ENCODE measurements at places on chromosomes 3 and 15.

DNA sequence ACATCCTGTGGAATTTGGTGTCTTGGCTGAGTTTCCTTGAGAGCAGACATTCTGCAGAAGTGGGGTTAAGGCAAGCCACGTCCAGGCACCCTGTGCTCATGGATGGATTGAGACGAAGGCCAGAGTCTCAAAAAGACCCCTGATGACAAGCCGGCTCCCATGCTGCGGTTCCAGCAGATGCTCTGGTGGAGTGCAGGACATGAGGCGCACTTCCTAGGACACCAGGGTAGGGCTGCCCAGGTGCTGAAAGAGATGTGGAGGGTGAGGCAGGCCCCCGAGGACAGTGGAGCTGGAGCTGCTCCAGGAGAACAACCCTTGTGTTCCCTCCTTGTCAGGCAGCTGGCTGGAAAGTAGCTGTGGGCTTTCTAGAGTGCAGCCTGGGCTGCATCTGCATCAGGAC lies 81.0 kb downstream of the ASB7 start:
- DNase-seq = no peak

DNA sequence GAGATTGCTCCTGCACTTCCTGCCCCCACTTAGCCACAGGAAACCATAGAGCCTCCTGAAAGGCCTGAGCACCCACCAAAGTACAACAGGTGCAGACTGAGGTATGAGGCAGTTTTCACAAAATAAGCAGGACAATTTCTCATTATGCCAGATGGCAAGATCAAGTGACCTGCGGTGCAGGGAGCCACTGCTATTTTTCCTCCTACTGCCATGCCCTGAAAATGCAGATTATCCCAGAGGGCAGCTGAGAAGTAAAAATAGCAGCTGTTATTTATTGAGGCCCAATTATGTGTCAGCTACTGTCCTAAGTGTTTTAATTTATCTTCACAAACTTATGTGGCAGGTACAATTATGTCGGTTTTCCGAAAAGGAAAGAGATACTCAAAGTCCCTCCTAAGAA lies 209.5 kb upstream of the ST8SIA2 start:
- no peak for DNase-seq

DNA sequence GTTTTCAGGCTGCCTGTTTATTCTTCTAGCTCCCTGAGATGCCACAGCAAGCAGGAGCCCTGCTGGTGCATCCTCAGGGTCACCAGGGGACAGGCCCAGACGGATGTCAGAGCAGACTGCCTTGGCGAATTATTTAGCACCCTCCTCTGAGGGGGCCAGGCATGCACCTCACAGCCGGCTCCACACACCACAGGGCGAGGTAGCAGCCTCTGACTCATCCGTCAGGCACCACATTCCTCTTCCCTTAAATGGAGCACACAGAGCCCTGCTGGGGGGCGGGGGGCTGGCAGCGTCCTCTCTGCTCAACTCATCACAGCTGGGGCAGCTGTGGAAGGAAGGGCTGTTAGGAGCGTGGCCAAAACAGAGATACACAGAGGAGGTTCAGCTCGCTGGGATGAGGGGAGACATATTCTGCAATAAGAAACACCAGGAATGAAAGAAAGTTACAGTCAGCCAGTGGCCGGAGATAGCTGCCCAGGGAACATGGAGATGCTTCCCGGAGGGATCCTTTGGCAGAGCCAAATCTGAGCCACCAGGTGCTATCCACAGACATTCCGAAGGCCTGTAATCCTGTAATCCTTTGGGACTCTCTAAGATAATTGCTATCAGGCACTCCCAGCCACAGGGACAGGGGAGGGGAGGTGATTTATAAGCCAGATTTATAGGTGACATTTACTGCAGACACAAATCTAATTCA lies 13.9 kb upstream of the PRICKLE2 start:
- peak; percentile 84 for DNase-seq

DNA sequence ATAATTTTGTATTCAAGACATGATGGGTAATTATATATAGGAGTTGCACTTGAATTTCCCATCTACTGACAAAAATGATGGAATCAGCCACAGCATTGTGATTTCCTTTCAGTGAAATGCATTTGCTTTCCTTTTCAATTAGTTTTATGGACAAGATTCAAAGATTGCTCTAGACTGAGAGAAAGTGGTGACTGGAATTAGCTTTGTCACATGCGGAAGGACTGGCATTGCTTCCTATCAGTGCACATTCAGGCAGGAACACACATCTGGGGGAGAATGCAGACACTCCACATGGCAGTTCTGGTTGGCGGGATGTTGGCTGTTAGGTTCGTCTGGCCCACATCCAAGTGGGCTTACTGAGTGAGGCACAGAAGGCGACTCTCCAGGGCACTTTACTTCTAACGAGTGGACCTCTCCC lies 399.3 kb upstream of the RGMA start:
- no peak for DNase-seq
